Bone marrow (tissue), 2 donors: ENCODE measurements at places on chromosomes 5 and 9.

- no peak for DNase-seq
These were observed 100.8 kb downstream of the CTNND2 start for GRCh38 chr5:11803436-11803835.

- peak; percentile 44 for DNase-seq
These were observed 63.4 kb downstream of the MVB12B start for GRCh38 chr9:126389992-126390391.

- DNase-seq: no peak
These were observed 46.5 kb downstream of the GOLM1 start for GRCh38 chr9:86052556-86053468.

DNA sequence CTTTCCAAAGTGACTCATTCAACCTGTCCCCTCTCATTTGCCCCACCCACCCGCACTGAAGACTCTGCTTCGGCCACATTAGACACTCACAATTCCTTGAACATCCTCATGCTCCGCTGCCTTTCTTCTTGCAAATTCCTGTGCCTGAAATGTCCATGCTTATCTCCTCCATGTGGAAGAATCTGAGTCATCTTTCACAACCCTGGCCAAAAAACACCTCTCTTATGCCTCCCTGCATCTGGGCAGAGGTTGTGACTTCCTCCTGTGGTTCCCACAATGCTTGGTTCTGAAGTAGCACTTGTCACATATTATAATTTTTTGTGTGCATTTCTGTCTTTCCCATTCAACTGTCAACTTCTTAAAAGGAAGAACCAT, 238.6 kb downstream of the ENC1 start:
- no peak for DNase-seq

DNA sequence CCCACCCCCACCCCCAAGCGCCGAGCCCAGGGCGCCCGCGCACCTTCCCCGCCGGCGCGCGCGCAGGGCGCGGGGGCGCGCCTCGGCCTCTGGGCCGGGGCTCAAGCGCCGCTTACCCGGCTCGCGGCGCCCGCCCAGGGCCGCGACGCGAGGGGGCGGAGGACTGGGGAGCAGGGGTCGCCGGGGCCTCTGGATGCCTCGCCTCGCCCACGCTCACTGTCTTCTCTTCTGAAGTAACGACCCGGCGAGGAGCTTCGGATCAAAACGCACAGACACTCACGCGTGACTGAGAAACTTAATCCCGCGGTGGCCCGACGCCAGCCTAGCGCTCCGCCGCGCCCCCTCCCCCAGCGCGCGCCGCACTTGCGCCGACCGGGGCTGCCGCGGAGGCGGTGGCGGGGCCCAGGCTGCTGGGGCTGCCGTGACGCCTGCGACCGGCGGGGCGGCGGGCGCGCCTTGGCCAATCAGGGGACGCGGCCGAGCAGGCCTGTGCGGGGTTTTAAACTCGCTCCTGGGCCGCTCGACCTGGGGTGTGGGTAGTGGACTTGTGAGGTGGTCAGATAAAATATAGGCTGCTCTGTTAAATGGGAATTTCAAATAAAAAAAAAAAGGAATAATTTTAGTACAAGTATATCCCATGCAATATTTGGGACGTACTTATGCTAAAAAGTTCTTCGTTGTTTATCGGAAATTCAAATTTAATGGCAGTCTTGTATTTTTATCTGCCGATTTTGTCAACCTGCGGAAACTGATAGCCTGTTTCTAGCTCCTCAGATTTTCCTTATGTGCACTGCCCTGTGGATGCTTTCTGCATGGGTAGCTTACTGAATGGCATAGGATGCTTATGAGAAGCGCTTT, at the start of gene MPDZ:
Gene MPDZ (minus strand): TSS at position 409 of the 858 bp plus-strand sequence. CDS start 29,377 bp downstream, outside the sequence.
- DNase-seq: no peak
